ENCODE measurements at places on chromosomes 16 and 17. TPM values are rescaled to one million over a fixed set of nuclear protein-coding genes. Genes with fewer than 3 reads are reported as not detected.
A peak's percentile ranks its signal among the peaks of the same experiment; 100 is the strongest.

DNA sequence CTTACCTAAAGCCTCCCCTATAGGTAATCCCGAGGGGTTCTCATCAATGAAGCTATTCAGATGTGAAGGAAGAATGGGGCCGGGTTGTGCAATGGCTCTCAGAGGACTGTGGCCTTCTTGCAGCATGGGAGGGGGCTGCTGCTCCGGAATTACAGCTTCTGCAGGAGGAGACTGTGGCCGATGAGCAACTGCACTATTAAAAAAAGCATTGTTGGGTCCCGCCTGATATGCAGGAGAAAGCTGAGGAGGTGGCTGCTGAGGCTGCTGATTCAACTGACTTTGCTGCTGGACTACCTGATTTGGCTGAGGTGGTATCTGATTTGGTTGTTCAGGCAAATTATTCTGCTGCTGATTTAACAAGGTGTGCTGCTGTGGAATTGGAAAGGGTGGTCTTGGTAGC, 64.8 kb downstream of the CACNG1 start:
- no peak overlapping the region for H3K4me3 ChIP-seq
- no peaks in the 10 kb centered on the region for H3K4me1 ChIP-seq
- H3K36me3 ChIP-seq, result peaks cover 28% of the 10 kb centered on the region
- no peaks in the 10 kb centered on the region for H3K27me3 ChIP-seq
- no peak overlapping the region for H3K27ac ChIP-seq
- DNase-seq, result no peak

DNA sequence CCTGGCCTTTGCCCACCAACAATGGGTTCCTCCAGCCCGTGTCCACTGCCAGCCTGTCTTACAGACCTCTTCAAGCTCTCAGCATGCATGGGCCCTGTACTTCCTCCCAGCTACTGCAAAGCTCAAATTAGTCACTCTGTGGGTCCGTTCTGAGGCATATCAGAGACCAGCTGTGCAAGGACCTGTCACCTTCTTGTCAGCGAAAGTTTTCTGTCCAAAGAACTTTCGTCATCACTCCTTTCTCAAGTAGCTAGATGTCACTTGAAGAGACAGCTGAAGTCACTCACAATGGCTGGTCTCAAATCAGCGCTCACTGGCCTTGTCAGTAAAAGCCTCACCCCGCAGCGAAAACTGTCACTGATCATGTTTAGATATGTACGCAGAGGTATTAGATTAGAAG, 91.4 kb upstream of the DYNLRB2 start:
- no peak overlapping the region for H3K27ac ChIP-seq
- no peaks in the 10 kb centered on the region for H3K27me3 ChIP-seq
- H3K36me3 ChIP-seq, result no peaks in the 10 kb centered on the region
- H3K4me3 ChIP-seq, result no peak overlapping the region

DNA sequence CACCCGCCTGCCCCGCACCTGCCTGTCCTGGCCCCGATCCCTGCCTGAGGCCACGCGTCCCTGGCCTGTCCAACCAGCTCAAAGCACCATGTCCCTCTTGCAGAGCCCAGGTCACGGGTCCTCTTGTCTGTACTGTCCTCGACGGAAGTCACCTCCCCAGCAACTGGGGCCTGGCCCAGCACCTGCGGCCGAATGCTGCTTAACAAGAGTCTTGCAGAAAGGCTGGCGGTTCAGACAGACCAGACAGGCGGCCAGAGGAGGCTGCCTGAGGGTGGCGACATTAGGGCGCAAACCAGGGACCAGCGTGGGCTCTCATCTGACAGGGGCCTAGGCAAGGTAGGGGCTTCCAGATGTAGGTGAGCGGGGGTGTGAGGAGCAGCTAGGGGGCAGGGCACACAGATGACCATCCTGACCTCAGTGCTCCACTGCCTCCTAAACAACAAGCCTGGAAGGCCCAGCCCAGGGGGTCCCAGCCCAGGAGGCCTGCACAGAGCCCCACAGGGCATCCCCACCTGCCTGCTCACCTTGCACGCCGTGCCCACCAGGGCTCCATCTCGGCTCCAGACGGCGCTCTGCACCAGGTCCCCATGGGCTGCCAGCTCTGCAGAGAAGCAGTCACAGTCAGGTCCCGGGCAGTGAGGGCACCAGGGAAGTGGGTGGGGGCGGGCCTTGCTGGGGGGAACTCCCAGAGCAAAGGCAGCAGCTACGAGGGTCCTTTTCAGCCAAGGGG, 11.3 kb downstream of the CORO7 start:
- no peak for DNase-seq
- no peak overlapping the region for H3K4me3 ChIP-seq
- H3K36me3 ChIP-seq, result peaks cover 85% of the 10 kb centered on the region

DNA sequence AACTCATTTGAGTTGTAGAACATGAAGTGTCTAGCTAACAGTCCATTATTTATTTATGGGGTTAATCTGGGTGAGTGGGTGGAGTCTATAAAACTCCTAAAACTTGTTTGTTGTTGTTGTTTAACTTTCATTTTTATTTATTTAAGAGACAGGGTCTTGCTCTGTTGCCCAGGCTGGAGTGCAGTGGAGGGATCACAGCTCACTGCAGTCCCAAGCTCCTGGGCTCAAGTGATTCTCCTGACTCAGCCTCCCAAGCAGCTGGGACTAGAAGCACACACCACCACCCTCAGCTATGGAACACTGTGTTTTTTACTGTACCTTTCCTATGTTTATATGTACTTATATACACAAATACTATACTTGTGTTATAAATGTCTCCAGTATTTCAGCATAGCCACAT, 77.8 kb upstream of the CLEC18B start:
- H3K27ac ChIP-seq, result no peak overlapping the region
- no peaks in the 10 kb centered on the region for H3K4me1 ChIP-seq
- H3K36me3 ChIP-seq, result peaks cover 52% of the 10 kb centered on the region
- no peak for DNase-seq
- no peaks in the 10 kb centered on the region for H3K27me3 ChIP-seq
- H3K4me3 ChIP-seq, result no peak overlapping the region

DNA sequence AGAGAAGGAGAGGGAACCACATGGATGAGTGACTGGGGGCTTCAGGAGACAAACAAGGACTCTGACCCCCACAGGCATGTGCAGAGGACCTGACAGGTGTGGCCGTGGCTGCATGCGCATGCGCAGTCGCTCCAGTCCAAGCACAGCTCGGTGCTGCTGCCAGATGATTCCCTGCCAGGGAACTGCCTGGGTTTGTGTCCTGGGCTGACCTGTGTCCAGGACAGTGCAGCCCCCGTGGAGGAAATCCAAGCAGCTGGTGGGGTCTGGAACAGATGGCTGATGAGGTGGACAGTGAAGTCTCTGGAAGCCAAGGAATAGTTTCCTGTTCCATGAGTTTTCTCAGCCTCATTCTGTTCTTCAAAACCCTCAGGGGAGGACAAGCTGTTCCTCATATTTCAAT, 27.3 kb downstream of the LASP1 start:
- H3K27me3 ChIP-seq, result no peaks in the 10 kb centered on the region
- no peak for DNase-seq
- no peak overlapping the region for H3K4me3 ChIP-seq
- peaks cover 57% of the 10 kb centered on the region for H3K36me3 ChIP-seq

DNA sequence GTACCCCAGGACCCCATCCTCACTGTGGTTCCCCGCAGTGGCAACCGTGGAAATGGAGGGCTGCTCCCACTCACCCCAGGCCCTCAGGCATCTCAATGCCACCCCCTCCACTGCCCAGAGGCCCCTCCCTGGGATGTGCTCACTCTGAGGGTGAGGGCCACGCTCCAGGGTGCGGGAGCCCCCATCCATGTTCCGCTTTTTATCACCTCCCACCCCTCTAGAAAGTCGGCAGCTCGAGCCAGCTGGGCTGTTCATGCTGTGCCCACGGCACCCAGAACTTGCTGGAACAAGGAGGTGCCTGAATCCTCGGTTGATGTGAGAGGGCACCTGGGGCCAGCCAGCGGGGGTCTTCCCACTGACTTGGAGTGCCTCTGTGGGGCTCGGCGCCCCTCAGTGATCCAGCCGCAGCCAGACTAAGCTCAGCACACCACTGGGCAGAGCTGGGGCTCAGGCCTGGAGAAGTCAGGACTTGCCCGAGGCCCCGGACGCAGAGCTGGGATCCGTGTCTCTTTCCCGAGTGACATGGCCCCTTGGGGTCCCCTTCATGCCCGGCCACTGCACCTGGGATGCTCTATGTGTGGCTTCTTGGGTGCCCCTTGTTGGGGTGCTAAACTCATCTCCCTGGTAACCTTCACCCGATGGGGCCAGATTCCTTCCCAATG, 143.1 kb upstream of the GSE1 start:
- H3K4me1 ChIP-seq, result no peaks in the 10 kb centered on the region
- no peaks in the 10 kb centered on the region for H3K27me3 ChIP-seq
- H3K4me3 ChIP-seq, result no peak overlapping the region
- no peak overlapping the region for H3K27ac ChIP-seq

- peak overlapping the region; percentile 59 for H3K4me3 ChIP-seq
- no peaks in the 10 kb centered on the region for H3K27me3 ChIP-seq
- H3K4me1 ChIP-seq, result peaks cover 13% of the 10 kb centered on the region
- H3K27ac ChIP-seq, result peak overlapping the region; percentile 68
- no peak for DNase-seq
These were observed 693 bp downstream of the CLDN7 start for GRCh38 chr17:7261379-7262191.

GRCh38 chr16:88196471-88197400, 186.0 kb upstream of the ZNF469 start:
- H3K4me3 ChIP-seq, result no peak overlapping the region
- no peak overlapping the region for H3K27ac ChIP-seq
- no peaks in the 10 kb centered on the region for H3K36me3 ChIP-seq

DNA sequence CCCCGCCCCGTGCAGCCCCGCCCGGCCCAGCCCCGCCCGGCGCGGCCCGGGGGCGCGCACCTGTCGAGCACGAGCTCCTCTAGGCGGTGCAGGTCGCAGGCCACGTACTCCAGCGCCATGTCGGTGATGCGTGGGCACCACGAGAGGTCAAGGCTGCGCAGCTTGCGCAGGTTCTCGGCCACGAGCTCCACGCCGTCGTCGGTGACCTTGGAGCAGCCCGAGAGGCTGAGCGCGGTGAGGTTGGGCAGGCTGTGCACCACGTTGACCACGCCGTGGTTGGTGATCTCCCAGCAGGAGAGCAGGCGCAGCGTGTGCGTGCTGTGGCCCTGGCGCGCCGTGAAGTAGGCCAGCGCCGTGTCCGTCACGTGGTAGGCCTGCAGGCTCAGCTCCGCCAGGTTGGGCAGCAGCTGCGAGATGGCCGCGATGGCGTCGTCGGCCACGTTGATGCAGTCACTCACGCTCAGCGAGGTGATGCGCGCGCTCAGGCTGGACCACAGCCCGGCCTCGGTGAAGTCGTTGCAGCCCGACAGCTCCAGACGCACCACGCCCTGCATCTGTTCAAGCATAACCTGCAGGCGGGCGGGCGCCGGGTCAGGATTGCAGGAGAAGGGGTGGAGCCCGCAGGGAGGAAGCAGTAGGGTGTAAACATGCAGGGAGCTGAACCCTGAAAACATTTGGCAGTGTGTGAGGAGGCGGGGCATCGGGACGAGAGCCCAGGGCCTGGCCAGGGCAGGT, 5.3 kb upstream of the WDR24 start:
- H3K4me3 ChIP-seq, result peak overlapping the region; percentile 91
- peak overlapping the region; percentile 54 for H3K27ac ChIP-seq
- H3K36me3 ChIP-seq, result no peaks in the 10 kb centered on the region
- DNase-seq, result peak; percentile 75
- peaks cover 26% of the 10 kb centered on the region for H3K4me1 ChIP-seq
- H3K27me3 ChIP-seq, result no peaks in the 10 kb centered on the region

Gene DNAAF8
- 0.31 TPM for polyA plus RNA-seq

Gene TP53TG3B
- polyA plus RNA-seq, result not detected

Gene HOXB6
- not detected for polyA plus RNA-seq

Gene EVPL
- 0.08 TPM for polyA plus RNA-seq
